Stimulated activated CD4-positive, alpha-beta T cell treated with anti-CD3 and anti-CD28 coated beads, Interleukin-1b, Interleukin-23, amount 100 ng/mL, for 4 hours (primary cell): ENCODE measurements at places on chromosomes 7 and 10.
A peak's percentile ranks its signal among the peaks of the same experiment; 100 is the strongest.

DNA sequence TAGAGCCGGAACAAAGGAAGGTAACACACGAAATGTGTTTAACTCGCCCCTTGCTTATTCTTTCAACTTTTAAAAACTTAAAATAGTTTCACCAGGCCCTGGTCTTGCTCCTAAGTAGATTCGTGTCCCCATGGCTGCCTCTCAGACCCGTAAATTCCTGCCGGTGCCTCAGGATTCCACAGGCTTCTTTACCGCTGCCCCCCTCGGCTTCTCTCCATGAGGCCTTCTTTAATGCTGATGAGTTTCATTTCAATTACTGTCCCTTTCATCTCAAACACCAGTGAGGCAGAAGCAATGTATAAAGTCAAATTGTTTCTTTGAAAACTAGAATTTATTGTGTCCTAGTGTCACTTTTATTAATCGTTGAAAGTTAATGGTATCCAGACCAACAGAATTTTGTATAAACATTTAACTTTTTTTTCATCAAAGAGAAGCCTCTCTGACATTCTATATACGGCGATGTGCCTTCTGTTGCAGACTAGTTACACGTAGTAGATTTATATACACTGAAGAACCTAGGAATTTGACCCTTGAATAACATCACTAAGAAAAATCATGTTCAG lies 225.2 kb downstream of the C7orf25 start:
- DNase-seq, result no peak

DNA sequence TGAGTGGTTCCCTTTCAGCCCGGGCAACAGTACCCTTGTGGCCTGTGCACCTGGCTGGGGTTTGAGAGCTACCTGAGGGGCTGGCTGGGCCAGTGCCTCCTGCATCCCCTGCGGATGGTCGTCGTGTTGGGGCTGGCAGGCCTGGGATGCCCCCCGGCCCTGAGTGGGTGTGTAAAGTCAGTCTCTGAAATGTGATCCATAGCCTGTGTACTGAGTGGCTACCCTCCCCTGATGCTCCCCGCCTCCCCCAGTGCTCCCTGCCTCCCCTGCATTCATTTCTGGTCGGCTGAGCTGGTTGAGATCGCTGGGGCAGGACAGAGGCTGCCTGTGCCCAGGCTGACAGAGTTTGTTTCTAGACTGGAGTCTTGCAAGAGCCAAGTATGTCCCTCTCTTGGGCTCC lies 9.3 kb downstream of the ZNF316 start:
- no peak for DNase-seq

DNA sequence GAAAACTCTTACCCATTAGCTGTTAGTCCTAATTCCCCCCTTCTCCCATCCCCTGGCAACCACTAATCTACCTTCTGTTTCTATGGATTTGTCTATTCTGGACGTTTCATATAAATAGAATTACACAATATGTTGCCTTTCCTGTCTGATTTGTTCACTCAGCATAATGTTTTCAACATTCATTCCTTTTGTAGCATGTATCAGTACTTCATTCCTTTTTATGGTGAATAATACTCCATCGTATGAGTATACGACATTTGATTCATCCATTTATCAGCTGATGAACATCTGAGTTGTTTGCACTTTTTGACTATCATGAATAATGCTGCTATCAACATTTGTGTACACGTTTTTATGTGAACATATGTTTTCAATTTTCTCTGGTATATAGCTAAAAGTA lies 4.4 kb upstream of the FRAT1 start:
- no peak for DNase-seq

GRCh38 chr10:75137533-75138438 lies 26.3 kb downstream of the SAMD8 start:
- peak; percentile 9 for DNase-seq

DNA sequence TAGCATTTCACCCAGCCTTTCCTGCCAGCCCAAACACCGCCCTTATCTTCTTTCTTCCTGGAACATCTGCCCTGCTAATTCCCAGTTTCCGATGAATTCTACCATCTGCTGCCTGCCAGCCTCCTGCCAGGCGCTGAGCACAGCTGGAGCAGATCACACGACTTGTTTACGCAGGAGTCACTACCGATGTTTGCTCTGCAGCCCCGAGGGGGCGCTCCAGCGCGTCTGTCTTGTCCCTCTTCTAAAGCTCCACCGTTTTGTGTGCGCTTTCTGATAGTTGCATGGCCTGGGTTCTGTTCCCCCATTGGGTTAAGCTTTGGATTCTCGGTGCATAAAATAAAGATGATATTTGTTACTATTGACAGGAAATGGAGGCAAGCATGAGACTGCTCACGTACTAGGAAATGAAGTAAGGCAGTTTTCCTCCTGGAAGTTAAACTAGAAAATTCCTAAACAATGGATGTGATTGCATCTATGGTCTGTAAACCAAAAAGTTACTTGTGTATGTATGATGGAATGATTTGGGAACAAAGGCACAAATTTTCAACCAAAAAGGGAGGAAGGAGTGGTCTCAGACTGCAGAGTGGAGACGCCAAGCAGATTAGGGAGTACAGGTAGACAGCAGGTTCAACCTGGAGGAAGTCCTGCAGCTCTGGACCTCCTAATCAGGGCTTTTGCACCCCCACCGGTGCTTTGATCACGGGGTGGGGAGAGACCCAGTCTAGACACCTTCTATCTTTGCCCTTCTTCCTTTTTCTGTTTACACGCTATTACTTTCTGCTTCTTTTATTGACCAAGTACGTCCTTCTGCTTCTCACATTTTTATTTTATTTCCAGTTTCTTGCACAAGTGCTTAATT lies 2.2 kb upstream of the RBM17 start:
- peak; percentile 84 for DNase-seq

DNA sequence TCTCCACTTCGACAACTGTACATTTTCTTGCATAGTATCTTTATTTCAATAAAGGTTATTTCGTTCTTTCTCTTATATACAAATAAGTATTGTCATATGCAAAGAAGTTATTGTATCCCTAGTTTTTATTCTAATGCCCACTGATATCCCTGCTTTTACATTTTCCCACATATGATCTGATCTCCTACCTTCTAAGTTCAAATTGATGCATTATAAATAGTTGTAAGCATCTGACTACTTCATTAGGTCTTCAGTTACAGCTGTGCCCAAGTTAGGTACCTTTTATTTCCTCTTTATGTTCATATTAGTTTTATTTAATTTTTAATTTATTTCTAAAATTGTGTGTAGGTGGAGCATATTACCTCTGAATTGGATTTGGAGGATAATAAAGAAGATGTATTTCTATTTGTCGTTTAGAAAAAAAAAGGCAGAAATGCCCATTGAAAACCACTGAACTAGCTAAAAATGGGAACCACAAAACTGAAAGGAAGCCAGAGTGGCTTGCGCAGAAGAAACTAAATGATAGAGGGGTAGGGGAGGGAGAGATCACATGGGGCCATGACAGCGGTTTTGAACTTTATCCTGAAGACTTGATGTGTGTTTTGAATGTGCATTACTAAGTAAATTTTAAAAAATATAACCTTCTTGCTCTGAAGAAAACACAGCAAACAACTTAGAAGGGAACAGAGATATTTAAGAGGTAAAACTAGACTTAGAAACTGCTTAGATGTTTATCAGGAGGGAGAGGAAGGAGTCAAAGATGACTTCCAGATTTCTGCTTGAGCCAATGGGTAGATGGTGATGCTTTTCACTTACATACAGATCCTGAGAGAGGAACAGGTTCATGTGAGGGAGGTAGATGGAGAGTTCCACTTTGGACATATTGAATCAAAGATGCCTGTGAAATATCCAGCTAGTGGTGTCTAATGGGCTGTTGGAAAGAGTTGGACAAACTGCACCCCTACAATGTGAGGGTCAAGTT lies 9.3 kb upstream of the ZC3HAV1L start:
- no peak for DNase-seq

DNA sequence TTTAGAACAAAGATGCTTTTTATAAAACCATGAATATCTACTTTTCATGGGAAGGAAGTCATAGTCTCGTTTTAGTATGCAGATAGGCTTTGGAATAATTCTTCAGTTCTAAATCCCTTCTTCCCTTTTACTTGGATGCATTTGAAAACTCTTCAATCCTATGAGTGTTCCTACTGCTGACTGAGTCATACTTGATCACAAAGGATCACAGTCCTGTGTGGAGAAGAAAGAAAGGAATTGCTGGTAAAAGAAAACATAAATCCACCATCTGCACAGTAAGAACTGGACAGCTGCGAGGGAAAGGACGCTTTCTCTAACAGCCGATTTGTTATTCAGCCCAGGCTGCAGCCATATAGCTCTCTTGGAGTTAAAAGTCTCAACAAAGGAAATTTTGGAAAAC lies 209.9 kb downstream of the SEMA3E start:
- no peak for DNase-seq

DNA sequence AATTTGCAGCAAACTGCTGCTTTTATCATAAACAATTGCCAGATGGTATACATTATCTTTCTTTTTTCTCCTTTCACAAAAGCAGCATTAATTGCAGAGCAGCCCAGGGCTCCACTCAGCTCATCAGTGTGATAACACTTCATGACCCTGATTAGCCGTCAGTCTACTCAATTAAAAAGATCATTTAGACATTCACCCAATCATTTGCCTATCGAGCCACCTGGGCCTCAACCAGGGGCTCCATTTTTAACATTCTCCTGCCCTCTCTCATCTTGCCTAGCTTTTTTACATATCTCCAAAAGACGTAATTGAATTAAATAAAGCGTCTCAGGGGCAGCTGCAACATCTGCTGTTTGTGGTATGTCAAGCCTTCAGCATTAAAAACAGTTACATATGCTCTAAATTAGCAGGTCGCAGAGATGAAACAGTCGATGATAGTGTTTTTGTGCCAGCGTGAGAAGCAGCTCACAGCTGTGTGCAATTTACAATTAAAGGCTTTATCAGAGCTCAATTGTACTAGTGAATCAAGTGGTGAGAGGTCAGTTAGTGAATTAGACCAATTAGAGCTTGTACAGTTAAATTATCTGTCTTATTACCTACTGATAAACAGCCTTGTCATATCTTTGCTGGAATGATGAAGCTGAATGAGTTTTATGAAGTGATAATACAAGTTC lies 522.5 kb downstream of the ETV1 start:
- no peak for DNase-seq

GRCh38 chr10:97911217-97911616 lies 61.6 kb downstream of the GOLGA7B start:
- DNase-seq, result no peak

- no peak for DNase-seq
These were observed 3.2 kb downstream of the PARP12 start for GRCh38 chr7:140059273-140060242.

DNA sequence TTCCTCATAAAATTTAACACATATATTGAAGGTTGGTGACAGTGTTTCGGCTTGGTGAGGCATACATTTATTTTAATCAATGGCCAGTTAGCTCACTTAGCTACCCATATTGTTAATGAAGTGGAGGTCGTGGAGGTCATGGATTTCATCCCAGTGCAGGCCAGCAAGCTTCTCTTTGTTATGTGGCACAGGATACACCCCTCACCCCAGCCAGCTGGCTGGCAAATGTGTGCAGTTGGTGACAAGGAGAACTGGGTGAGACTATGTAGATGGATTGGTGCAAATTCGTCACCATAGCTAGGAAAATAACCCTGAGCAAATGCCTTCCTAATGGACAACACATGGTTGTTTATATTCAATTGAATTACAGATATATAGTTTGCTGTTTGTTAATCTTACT lies 50.5 kb upstream of the FOXP2 start:
- DNase-seq, result no peak

DNA sequence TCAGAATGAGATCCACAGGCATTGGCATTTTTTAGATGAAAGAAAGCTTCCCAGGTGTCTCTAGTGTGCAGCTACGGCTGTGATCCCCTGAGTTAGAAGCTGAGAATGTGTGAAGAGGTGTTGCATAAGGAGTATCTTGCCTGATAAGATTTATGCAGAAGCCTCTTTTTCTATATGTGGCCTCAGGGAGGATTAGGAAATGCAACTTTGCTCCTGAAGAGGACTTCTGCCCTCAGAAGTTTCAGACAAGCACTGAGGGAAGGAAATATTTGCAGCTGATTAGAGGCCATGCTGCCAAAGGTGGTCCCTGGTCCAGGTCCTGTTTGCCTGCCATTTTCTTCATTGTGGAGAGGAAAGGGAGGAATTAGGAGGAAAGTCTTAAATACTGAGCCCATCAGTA lies 551.8 kb downstream of the PHTF2 start:
- no peak for DNase-seq

DNA sequence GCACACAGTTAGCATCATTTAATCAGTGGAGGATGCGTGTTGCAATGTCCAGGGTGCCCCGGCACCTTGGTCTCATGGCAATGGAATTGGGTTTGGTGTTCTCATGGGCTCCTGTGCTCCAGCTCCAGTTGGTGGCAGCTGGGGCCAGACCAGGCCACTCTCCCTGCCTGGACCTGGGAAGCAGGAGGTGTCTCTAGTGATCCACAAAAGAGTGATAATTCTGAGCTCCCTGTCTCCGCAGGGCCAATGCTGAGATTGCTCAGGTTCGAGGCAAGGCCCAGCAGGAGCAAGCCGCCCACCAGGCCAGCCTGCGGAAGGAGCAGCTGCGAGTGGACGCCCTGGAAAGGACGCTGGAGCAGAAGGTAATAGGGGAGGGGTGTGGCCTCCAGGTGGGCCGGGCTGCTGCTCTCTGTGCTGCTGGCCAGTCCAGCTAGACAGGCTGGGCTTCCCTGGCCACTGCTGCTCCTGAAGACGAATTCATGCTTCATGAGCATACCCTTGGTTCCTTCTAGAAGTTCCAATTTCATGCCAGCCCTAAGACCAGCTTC lies 21.7 kb upstream of the BTBD16 start:
- DNase-seq, result no peak

- DNase-seq, result no peak
These were observed 35.4 kb downstream of the DRGX start for GRCh38 chr10:49360271-49361177.

GRCh38 chr10:6739530-6740174 lies 159.6 kb upstream of the PRKCQ start:
- DNase-seq, result no peak

- DNase-seq, result no peak
These were observed 40.3 kb upstream of the TRIM8 start for GRCh38 chr10:102603946-102604345.

DNA sequence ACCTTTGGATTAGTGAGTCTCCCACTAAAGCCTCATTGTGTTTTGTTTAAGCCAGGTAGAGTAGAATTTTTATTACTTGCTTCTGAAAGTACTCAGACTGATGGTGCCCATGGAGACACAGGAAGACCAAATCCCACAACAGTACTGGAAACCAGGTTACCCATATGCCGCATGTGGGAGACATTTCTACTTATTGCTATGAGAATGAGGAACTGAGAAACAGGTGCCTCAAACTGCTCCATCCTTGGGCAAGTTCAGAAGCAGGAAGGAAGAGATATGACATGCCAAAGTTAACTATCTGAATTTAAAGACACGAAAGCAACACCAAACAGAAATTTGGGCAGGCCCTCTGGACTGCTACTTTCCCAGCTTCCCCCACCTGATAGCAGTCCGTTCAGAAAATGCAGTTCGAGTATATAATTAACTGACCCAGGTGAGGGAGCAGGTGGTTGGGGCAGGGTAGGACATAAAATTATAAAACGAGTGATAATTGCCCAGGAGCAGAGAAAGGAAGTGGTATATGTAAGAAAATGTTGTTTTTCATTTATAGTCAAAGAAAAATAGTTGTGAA lies 382.3 kb upstream of the MTPN start:
- no peak for DNase-seq

- no peak for DNase-seq
These were observed 70.5 kb downstream of the TES start for GRCh38 chr7:116280803-116281202.
